ENCODE measurements at places on chromosomes 2 and 18.

GRCh38 chr2:77418537-77418936 lies 103.6 kb downstream of the LRRTM4 start:
- no peak for DNase-seq

- no peak for DNase-seq
These were observed 273.5 kb upstream of the HS6ST1 start for GRCh38 chr2:128591861-128592822.

GRCh38 chr2:190340369-190340768 lies 3.0 kb upstream of the INPP1 start:
- no peak for DNase-seq

DNA sequence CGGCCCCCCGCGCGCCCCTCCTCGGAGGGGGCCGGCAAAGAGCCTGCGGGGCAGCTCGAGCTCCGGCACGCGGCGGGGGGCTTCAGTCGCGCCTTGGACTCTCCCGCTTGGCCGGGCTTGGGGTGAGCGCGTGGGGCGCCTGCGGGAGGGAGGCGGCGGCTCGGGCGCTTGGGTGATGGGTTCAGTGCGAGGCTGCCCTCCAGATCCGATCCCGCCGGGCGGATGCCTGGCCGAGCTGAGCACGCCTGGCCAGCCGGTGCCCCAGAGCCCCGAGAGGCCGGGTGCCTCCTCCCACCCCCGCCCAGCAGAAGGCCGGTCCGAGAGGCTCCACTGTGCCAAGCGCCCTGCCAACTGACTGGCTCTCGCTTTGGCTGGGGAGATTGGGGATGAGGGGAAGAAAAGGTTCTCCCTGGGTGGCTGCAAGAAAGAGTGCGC lies 273 bp upstream of the NXPH2 start:
- no peak for DNase-seq

DNA sequence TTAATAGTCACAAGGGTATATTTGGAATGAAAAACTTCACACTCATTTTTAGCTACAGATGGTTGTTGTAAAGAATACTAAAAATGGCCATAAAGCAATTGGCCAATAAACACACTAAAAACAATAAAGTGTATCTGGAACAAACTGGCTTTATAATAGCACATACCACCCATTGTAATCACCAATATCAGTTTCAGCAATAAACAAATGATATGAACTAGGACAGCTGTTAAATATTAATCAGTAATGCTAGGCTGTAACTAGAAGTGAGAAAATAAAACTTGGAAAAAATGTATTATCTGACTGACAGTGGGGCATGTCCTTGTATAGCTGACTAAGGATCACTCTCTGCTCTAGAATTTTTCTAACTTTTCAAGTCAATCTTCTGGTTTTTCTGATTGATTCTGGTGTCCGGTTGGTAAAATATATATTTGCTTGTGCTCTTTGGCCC lies 312.5 kb downstream of the RND3 start:
- no peak for DNase-seq

DNA sequence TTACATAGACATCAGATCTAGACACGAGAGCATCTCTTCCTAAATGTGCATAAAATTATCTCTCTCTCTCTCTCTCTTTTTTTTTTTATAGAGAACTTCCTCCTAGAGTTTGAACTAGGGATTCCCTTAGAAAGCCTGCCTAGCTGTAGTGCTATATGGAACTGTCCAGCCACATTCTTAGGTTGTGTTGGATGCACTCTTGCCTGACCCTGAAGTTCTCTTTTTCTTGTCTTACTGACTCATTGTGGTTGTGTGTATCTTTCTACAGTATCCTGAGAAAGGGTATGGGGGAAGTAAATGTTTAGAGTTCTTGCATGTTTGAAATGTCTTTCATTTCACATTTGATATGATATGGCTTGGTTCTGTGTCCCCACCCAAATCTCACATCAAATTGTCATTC lies 368.2 kb downstream of the CDH2 start:
- no peak for DNase-seq

- DNase-seq = no peak
These were observed 19.5 kb upstream of the ERCC3 start for GRCh38 chr2:127313406-127313805.

DNA sequence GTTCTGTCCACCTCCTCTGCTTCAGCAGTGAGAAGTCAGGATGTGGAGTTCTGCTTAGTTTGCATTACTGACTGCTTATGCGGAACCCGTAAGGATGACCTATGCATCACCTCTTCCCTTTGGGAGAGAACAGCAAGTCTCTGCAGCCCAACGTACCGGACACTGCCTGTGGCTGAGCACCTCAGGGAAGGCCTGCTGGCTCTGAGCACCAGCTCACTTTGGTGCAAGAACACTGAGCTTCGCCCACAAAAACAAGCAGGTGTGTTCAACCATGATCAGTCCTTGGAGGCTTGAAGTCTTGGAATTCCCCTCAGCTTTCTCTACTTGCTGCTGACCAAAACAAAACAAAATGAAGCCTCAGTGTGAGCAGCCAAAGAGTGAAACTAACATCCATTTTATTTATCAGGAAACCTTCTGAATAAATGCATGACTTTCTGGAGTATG lies 52.7 kb upstream of the NCK2 start:
- DNase-seq = no peak

GRCh38 chr18:79506191-79507075 lies 110.7 kb downstream of the NFATC1 start:
- no peak for DNase-seq

GRCh38 chr2:205814039-205814364 lies 131.7 kb downstream of the NRP2 start:
- DNase-seq = no peak

DNA sequence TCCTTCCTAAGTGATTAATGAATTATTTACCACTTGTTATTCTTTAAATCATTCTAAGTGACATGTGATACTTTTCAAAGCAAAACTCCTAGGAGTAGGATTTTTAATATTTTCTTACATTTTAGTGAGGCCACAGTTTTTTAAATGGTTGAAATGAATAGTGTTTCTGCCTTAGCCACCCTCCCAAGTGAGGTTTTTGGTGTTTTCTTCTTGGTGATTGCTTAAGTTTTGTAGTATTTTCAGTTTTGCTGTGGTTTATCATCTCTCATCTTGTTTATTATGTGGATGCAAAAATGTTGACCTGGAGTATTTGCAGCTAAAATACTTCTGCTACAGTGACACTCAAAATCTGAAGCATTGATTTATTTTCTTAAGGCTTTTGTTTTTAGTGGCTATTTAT lies 9.8 kb downstream of the AFTPH start:
- DNase-seq = no peak

DNA sequence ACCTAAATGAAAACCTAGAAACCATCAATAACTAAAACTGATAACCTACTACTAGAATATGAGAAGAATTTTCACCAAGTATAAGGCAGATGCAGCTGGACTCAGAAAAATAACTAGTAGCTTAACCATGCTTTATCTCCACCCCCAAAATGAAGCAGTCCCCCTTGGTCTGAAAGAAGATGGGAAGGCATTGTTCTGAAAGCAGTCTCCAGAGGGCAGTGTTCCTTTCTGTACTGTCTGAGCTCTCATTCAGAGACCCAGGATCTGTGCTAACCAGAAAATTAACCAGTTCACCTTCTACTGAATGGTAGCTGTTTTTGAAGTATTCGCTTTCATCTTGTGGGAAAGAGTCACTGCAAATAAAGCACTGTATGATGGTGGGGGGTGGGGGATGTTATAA lies 273.0 kb downstream of the PDE11A start:
- DNase-seq = peak; percentile 6

DNA sequence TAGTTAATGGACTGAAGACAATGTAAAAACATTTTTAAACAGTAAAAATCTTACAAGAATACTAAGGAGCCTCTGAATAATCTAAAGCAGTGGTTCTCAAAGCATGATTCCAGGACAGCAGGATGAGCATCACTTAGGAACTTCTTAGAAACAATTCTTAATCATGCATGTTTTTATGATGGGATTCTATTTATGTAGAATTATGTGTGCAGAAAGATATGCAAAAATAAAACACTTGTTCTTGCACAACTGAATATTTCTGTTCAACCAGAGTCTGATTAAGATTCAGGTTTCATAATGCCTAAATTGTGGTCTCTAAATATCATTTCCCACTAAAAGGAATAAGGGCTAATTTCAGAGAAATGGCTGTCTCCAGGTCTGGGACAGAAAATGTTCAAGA lies 69.2 kb upstream of the MTIF2 start:
- no peak for DNase-seq

DNA sequence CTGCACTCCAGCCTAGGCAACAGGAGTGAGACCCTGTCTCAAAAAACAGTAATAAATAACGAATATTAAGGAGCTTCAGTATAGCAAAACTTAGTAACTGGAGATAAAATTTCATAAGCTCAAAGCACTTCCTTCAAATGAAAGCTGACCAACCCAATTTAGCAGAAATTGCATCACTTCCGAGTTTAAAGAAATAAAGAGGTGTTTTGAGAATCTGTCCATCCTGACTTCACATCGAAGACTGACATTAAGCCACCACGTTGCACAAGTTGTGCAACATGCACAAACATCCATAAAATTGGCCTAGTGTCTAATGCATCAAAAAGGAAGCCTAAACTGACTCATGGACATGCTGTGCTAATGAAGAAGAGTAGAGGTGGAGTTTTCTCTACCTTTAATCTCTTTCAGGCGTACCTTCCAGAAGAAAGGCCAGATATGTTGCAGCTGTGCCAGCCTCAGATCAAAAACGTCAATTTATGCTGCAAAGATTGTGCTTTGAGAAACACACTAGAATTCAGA lies 7.7 kb upstream of the DSG3 start:
- DNase-seq = no peak

GRCh38 chr2:102594445-102595016 lies 24.8 kb upstream of the SLC9A2 start:
- DNase-seq = no peak

GRCh38 chr2:144414324-144414845 lies 105.5 kb downstream of the ZEB2 start:
- DNase-seq = peak; percentile 20

DNA sequence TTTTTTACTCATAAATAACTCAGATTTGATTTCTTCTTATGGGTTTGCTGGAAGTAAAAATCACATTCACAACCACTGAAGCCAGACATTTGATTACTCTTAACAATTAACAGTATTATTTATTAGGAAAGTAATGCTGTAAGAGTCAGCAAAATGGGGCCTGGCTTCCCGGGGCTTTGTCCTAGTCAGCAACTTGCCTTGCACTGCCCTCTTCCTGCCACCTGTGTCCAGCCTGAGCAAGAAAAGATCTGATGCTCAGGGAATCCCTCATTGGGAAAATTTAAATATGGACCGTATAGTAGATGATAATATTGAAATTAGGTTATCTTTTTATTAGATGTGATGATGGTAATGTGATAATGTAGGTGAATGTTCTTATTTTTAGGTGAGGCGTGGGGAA lies 30.8 kb upstream of the ACYP2 start:
- no peak for DNase-seq

DNA sequence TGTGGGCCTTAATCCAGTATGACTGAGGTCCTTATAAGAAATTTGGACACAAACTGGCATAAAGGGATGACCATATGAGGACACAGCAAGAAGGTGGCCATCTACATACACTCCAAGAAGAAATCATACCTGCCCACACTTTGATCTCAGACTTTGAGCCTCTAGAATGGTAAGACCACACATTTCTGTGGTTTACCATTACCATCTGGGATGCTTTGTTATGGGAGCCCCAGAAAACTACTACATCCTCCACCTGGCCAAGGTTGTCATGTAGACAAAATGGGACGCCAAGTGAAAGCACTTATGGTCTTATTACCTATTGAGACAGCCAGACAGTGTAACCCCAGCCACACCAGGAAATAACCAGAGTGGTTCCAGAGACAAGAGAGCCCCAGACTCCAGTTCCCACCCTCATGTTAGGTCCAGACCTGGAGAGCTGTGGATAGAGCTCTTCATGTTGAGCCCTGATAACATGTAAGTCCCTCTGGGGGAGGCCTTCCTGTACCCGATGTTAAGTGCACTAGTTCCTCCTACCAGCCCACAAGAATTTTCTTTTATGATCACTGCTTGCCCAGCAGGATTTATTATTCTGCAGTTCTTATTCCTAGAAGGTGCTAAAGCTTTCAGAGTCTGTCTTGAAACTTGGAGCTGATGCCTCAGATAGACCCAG lies 4.6 kb upstream of the ADD2 start:
- no peak for DNase-seq

DNA sequence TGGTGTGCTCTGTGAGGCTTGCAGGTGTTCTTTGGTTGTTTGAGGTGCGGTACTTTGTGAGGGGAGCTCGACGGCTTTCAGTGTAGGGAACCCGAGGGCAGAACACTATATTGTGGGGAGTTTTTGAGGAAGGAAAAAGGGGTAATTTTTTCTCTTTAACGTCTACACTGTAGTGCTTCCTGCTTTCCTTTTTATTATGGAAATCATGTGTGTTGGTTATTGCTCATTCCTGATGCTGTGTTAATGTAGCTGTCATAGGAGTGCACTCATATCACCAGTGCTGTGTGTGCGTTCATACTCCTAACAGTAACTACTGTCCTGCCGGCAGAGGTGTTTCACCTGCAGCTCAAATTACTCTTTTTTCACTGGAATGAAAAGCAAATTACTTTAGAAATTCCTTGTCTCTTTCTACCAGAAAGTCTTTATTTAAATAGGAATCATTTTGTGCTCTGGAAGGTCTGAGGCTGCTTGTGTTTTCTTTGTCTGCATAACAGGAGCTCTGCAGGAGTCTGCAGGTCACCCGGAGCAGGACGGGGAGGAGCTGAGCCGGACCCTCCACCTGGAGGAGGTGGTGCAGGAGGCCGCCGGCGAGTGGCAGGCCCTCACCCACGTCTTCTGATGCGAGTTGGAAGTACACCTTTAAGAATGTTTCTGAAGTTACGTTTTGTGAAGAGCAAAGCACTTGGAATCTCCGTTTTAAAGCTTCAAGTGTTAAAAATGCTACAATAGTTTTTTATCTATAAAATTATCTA lies 145.5 kb downstream of the ZNF236 start:
- no peak for DNase-seq

DNA sequence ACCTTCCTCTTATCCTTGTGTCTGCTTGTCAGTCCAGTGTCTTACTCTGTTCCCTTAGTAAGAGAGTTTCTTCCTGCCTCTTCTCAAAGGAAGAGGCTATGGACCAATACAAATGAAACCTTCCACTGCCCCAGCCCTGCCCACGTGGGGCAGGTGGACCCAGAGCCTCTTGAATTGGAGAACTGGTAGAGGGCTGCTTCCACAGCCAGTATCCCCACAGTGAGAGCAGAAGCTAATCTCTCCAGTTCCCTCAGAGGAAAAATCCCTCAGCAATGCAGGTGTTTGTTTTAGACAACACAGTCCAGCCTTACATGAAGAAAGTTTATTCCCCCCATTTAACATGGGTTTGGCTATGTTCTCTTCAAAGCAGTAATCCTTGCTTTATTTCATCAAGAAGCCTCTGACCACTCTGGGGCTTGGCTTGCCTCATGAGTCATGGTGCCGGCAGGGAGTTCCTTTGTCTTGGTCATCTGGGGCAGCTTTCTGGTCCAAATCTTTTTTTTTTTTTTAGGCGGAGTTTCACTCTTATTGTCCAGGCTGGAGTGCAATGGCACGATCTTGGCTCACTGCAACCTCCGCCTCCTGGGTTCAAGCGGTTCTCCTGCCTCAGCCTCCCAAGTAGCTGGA lies 6.5 kb upstream of the CYBRD1 start:
- DNase-seq = no peak

DNA sequence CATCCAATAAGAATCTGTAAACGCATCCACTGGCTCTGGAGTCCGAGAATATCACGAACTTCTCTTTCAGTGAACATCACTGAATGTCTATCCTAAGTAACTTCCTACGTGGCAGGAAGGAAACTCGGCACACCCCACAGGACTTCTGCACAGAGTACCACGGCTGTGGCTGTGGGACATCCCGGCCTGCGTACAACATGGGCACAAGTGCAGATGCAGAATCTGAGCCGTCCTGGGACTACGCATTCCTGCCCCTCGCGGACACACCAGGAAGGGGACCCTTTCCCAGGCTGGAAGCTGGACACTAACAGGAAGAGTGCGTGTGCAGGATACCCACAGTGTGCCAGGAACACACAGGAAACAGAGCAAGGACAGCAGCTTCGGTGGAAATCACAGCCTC lies 60.6 kb downstream of the ZNF516 start:
- DNase-seq = no peak

Measured in CD4-positive, alpha-beta T cell treated with Interleukin-10 for 1 hour (primary cell).